Stimulated activated CD8-positive, alpha-beta memory T cell treated with anti-CD3 and anti-CD28 coated beads, Interleukin-4, amount 100 ng/mL, for 48 hours (primary cell): ENCODE measurements at places on chromosomes 6 and 20.

DNA sequence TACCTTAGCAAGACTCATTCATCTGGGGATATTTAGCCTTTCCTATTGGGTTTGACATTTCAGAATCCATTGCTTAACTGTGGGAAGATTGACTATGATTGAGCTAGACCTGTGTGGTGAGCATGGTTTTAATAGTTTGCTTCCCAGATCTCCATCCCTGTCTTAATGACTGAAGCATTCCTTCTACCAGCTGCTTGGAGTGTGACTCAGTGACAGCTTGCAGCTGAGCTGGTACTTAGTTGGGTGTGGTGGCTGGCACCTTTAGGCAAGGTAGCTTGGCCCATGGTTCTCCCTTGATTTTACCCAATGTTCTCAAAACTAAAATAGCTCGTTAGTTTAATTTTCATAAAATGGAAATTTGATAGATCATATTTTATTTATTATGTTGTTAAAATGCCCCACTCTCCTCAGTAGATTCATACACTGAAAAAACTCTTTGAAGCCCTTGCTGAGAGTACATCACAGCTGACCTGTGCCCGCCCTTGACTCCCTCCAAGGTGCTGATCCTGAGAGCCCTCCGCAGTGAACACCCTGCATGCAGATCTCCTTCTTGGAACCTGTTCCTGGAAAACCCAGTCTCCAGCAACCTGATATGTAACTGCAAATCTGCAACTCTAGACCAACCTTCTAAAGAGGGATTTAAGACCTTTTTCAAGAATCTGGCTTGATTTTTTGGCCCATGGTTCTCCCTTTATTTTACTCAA lies 19.1 kb downstream of the DOK5 start:
- DNase-seq = no peak

- no peak for DNase-seq
These were observed 30.8 kb downstream of the FBXO5 start for GRCh38 chr6:152952045-152952444.

GRCh38 chr20:14454296-14454695 lies 116.9 kb upstream of the FLRT3 start:
- no peak for DNase-seq

- no peak for DNase-seq
These were observed 366.4 kb downstream of the PAX1 start for GRCh38 chr20:22071841-22072240.

- no peak for DNase-seq
These were observed 656.0 kb downstream of the KIF16B start for GRCh38 chr20:15917283-15917682.

DNA sequence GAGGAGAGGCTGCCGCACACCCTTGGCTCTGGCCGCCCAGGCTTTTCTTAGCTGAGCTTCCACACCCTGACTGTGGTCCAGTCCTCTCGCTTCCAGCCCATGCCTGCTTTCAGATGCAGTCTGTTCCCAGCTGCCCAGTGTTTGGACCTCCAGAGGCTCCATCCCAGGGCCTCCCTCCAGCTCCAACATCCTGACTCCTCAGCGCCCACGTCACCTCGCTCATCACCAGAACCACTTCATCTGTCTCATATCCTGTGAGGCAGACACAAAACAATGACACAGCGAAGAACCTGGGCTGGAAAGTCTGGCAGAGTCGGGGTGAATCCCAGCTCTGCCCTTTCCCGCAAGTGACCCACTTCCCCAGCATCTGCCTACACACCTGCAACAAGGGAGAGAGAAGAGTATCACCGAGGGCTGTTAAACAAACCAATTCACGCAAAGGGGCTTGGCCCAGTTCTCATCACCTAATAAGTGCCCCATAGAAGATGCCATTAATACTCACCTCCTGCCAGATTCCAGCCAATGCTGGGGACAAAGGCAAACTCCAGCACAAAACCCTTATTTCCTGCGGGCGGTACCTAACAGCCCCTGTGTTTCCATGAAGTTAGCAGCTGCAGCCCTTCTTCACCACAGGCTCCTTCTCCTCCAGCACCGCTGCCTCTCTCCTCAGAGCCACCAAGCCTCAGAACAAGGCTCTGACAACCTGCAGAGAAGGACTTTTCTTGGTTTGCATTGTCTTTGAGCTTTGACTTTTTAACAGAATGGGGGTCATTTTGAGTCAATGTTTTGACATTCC lies 133.4 kb upstream of the CDH4 start:
- DNase-seq = no peak

- DNase-seq = no peak
These were observed 1.2 kb downstream of the DCBLD1 start for GRCh38 chr6:117483645-117484016.

DNA sequence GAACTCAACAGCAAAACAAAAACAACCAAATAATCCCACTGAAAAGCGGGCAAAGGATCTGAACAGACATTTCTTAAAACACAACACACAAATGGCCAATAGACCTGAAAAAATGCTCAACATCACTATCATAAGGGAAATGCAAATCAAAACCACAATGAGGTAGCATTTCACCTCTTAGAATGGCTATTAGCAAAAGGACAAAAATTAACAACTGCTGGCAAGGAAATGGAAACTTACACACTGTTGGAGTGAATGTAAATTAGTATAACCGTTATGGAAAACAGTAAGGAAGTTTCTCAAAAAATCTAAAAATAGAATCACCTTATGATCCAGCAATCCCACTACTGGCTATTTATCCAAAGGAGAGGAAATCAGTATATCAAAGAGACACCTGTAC lies 20.9 kb downstream of the FAM8A1 start:
- no peak for DNase-seq

DNA sequence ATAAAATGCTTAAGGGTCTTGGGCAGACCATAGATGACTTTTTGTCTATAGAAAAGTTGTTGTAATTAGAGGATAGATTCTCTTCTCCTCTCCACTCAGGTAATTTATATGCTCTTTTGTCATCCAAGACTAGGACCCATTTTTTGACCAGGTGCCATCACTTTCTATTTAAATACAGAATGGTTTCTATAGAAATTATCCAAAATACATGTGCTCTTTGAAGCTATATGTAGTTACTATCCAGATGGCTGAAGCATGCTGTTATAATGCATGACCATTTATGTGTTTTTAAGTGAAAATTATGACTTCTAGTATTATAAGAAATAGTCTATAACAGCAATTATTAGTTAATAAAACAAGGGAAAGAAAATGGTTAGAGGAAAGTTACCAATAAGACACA lies 3.0 kb upstream of the MLIP start:
- DNase-seq = no peak

- peak; percentile 83 for DNase-seq
These were observed 2.7 kb upstream of the PAX1 start for GRCh38 chr20:21702553-21703470.

- DNase-seq = no peak
These were observed 12.1 kb upstream of the NFATC2 start for GRCh38 chr20:51554538-51555165.

DNA sequence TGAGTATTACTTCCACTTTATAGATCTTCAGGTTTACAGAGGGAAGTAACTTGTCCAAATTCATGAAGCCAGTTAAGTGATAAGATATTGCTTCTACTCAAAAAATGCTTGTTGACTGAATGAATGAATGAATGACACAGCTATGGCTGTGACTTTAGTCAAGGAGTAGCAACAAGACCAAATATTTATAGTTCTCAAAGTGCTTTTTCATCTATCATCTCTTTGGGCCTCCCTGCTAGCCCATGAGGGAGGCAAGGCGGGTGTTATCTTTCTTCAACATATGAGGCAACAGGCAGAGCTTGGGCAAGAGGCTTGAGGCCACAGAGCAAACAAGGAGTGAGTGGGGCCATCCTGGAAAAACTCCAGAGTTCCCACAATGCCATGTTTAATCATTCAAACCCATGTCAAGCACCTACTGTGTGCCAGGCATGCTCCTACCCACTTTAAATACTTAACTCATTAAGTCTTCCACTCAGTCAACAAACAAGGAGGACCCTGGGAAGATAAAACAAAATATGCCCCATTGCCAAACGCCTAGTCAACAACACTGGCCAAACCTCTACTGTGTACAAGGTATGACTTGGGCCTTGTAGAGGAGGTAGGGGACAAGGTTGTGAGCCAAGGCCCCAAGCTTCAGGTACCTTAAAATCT lies 15.9 kb downstream of the BCL2L1 start:
- DNase-seq = no peak

DNA sequence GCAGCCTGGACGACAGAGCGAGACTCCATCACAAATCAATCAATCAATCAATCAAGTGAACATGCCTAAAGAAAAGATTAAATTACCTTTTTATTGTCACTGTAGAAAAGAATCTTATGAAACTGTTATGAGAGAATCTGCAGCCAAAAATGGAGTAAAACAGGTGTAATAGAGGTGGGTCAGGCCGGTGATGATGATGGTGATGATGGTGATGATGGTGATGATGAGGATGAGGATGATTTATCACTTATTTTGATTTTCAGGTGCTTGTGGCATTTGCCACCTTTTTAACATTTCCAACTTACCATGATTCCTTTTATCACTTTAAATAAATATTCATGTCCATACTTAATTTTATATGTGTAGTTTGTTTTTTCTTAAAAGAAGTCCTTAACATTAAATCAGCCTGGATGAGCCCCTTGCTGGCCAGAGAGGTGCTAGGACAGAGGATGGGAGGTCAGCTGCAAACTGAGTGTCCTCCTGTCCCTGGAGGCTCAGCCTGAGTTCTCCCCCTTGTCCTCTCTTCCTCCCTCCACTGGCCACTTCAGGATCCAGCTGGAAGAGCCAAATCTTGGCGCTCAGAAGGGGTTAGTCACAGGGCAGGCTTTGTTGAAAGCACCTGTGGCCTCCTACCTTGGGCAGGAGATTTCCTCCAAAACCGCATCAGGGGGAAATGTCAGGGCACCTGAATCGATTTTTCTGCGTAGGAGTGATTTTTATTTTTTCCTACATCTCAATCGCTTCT lies 32.6 kb downstream of the SLC2A10 start:
- DNase-seq = no peak

DNA sequence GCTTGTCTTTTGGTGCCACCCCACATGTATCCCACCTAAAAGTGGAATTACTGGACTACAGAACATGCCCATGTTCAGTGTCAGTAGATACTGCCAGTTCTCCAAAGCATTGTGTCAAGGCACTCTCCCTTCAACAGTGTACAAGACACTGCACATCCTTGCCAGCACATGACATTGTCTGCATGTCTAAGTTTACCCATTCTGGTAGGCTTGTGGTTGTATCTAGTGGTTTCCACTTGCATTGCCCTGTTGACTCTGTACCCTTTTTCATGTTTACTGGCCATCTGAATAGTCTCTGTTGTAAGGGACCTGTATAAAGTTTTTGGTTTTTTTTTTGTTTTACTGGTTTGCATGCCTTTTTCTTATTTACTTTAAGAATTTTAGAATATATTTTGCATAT lies 222.4 kb upstream of the CNR1 start:
- DNase-seq = no peak

GRCh38 chr6:138948546-138949179 lies 39.4 kb downstream of the REPS1 start:
- no peak for DNase-seq

- DNase-seq = no peak
These were observed 567.5 kb upstream of the SLC35B3 start for GRCh38 chr6:9002833-9003232.

- no peak for DNase-seq
These were observed 1.7 kb downstream of the MICAL1 start for GRCh38 chr6:109453594-109454495.

GRCh38 chr6:40551966-40552505 lies 35.1 kb downstream of the LRFN2 start:
- DNase-seq = no peak

DNA sequence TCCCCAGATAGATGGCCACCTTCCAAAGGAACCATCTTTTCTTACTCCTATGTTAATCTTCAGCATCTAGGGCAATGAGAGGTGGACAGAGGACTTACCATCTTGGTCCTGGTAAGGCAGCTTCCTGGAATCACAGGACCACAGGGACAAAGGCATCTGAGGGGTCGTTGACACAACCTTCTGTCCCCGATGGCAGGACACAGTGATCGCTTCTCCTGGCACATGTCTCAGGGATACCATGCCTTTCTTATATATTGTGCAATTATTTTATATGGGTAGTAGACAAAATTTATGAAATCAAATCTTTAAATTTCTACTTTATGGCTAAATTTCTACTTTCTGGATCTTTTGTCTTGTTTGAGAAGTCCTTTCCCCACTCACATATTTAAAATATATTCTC lies 20.1 kb downstream of the SERPINB1 start:
- no peak for DNase-seq

DNA sequence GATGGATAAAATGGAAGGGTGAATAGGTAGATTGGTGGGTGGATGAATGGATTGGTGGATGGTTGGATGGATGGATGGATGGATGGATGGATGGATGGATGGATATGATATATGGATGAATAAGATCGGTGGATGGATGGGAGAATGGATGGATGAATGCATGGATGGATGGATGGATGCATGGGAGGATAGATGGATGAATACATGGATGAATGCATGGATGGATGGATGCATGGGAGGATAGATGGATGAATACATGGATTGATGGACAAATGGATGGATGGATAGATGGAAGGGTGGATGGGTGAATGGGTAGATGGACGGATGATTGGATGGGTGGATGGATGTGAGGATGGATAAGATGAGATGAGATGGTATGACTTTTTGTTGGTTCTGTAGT lies 95.7 kb upstream of the DUSP22 start:
- DNase-seq = no peak

GRCh38 chr6:81842254-81842653 lies 89.8 kb upstream of the TENT5A start:
- no peak for DNase-seq

DNA sequence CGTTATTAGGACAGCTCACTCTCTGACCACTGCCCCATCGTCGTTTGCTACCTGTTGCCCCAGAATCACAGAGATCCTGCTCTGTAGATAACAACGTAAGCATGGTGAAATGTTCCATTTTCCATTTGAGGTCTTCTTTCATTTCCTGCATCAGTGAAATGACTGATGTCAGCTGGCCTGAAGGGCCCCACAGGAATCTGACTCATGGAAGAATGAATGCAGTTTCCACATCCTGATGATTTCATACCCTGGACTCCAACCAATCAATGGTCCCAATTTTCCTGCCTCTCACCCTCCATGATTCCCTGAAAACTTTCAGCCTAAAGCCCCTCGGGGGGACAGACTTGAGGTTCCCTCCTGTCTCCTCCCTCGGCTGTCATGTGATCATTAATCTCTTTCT lies 394.4 kb upstream of the CDH4 start:
- DNase-seq = no peak

- no peak for DNase-seq
These were observed 77.1 kb downstream of the SOD2 start for GRCh38 chr6:159615918-159616317.

GRCh38 chr6:113122060-113122459 lies 735.1 kb upstream of the MARCKS start:
- no peak for DNase-seq

DNA sequence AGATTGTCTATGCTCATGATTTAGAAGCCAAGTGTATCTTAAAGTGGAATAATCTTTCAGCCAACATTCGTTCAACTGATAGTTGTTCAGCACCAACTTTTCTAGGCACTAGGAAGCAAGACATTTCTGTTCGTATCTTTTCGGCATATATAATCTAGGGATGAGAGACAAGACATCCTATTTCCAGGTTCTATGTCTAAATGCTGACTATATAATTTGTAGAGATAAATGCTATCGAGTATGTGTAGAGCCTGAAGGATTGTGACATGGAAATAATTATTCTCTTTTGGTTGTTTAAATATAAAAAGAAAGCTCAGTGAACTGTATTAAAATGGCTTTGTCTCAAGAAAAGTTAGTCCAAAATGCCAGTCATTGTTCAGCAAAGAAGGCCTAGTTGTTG lies 371.6 kb downstream of the DOK5 start:
- DNase-seq = no peak
